ENCODE measurements at places on chromosomes 7 and 10. TPM values are rescaled to one million over a fixed set of nuclear protein-coding genes. Genes with fewer than 3 reads are reported as not detected.

The PNLIPRP2 gene
- total RNA-seq: not detected

The SPDYE8 gene
- not detected for total RNA-seq

The ELAPOR2 gene
- 2.1 TPM for total RNA-seq

The LIPN gene
- not detected for total RNA-seq

The PPP1R9A gene
- not detected for total RNA-seq

DNA sequence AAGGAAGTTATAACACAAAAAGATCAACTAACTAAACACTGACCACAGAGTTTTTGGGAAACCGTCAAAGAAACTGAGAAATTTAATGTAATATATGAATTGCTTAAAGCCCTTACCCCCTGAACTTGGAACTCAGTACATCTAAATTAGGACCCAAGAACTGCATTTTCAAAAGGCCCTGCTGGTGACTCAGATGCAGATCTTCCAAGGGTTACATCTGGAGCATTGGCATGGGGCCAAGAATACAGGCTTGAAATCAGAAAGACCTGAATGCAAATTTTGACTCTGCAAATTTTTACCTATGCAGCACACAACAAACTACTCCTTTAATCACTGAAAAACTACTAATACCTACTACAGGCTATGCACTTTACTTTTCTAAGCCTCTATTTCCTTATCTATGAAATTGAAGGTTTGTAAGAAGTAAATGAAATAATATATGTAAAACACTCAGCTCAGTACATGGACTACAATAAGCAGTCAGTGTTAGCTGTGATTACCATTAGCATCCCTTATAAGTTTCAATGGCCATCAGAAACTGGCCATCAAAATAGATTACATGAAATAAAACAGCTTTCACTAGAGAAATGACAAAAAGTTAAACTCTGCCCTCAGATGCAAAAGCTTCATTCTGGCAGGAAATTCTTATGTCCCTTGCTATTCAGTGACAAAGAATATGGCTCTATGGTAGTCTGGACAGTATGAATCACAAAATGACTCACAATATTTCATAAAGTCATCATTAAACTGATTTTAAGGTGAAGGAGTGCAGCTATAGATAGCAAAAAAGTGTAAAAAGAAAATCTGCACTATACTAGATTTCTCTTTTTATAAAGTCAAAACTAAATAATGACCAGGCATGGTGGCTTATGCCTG lies 43.6 kb downstream of the NSUN6 start:
- no peak for DNase-seq

DNA sequence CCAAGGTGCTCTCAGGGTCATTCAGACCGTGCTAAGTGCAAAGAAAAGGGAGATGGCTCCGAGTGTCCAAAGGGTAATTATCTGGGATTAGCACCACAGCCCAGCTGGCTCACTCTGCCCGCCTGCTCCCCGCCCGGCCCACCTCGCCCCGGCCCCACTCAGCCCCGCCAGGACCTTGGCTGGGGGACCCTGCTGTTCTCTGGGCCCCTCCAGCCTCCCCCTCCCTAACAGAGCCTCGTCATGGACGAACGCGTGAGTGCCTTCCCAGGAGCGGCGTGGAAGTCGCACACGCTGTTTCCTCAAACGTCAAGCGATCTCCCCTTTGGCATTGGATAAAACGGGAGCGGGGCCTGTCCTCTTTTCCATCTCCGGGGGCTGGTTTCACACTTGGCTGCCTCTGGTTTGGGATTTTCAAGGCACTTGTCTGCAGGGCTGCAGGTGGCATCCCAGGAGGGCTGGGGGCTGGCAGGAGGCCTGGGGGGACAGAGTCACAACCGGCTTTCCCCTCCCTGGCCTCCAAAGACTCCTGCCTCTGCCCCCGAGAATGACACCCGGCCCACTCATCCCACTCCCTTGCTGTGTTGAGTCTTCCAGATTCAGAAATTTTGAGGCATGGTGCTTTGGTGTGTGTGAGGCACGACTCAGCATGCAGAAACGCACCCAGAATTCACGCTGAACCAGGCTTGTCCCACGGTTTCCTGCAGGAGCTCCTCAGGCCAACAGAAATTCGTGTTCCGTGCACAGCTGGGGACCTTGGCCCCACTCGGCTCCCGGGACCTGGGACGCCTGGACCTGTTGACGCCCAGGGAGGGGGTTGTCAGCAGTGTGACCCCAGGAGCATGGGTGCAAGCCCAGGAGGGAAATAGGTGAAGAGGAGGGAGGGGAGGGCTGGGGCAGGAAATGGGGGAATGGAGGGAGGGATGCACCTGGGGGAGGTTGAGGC lies 110.0 kb downstream of the PDGFA start:
- no peak for DNase-seq

DNA sequence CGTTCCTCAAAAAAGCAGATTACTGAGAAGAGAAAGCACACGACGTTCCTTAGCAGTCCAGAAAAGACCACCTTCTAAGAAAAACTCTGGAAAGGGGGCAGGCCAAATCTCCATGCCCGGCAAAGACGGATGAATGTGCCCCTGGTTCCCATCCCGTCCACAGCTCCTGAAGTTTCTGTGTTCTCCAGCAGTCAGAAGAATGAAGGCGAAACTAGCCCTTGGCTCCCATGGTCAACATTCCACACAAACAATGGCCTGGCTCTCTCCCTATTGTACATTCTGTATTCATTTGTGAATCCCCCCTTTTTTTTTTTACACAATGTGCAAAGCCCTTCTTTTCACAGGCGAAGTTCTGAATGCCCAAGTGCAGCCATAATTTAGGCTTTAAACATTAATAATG lies 5.3 kb downstream of the CTBP2 start:
- DNase-seq: no peak

GRCh38 chr10:23432639-23433038 lies 6.2 kb upstream of the OTUD1 start:
- no peak for DNase-seq

GRCh38 chr7:6317797-6318438 lies 45.5 kb upstream of the CYTH3 start:
- no peak for DNase-seq

- DNase-seq: peak; percentile 66
Observed at GRCh38 chr7:103446049-103446520, at the start of gene SLC26A5. Gene SLC26A5, minus strand, starts transcription at chr7:103446207. Its CDS starts 24,693 bp downstream, at chr7:103421514.

GRCh38 chr10:21513405-21513788 lies 12.1 kb downstream of the SKIDA1 start:
- DNase-seq: no peak

DNA sequence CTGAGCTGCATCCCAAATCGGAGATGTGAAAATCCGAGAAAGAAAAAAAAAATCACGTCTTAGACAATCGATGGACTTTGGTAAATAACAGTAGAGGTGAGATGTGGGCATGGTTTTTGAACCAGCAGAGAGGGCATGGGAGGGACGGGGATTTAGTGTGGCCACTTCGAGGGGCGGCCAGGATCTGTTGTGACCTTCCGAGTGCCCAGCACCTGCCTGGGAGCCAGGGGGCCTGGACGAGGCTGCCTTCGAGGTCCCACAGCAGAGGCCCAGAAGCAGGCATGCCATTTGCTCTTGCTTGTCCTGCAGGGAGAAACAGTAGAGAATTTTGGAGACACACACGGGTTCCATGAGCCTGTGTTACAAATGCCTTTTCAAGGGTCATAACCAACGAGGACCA lies 469.7 kb upstream of the FOXK1 start:
- DNase-seq: no peak

DNA sequence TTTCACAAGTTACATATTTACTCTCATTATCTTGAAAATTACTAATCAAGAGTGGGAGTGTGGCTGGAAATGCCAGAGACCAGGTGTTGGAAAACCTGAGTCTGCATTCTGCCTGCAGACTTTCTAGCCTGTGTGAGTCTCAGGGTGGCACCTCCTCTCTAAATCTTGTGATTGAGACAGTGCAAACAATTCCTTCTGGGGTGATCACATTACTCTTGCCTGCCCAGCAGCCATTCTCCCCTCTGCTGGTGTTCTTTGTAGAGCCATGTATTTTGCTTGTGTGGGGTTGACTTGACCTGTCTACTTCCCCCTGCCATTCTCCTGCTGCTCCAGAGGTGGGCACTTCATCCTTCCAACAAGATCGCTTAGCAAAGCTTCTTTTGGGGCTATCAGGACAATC lies 101.1 kb downstream of the RAPGEF5 start:
- DNase-seq: no peak

GRCh38 chr7:127632276-127632910 lies 14.5 kb upstream of the PAX4 start:
- no peak for DNase-seq
